Activated CD8-positive, alpha-beta memory T cell treated with anti-CD3 and anti-CD28 coated beads for 1 hour (primary cell): ENCODE measurements at places on chromosomes 1 and 21.

- no peak for DNase-seq
These were observed 16.0 kb upstream of the ARHGEF10L start for GRCh38 chr1:17523321-17524041.

- no peak for DNase-seq
These were observed 5.8 kb upstream of the KANK4 start for GRCh38 chr1:62325081-62325480.

DNA sequence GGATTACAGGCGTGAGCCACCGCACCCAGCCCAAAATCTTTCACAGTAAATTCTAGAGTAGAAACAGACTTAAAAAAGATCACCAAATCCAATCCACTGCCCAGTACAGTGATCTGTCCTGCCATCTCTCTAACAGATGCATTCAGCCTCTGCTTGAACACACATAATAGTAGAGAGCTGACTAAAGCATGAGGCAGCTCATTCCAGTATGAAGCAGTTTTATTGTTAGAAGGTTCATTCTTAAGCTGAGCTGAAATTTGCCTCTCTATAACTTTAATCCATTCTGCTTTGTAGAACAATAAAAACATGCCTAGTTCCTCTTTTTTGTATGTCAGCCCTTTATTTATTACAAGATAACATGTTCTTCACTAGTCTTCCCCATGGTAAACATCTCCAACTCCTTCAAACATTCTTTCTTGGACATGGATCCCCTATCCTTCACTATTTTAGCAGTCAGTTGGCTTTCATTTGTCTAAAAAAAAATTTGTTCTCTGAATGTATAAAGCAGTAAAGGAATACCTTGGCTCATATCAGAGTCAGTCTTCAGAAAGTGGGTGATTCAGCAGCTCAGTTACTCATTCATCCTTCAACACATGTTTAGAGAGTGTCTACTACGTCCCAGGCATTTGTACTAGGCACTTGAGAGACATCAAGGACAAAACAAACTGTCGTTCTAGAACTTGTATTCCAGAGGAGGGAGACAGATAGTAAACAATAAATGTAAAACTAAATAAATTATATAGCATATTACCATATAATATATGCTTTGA lies 10.7 kb upstream of the PTBP2 start:
- no peak for DNase-seq

DNA sequence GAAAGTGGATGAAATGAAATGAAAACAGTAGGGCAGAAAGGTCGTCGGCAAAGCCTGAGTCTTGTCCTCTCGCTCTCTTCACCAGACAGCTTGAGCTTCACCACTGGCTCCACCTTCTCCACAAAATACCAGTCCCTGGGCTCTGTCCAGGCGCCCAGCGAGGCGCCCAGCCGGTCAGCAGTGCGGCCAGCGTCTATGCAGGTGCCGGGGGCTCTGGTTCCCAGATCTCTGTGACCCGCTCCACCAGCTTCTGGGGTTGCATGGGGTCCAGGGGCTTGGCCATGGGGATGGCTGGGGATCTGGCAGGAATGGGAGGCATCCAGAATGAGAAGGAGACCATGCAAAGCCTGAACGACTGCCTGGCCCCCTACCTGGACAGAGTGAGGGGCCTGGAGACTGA lies 600.5 kb upstream of the ZP4 start:
- no peak for DNase-seq

- no peak for DNase-seq
These were observed 10.0 kb upstream of the FAAP20 start for GRCh38 chr1:2204415-2205190.
